ENCODE measurements at places on chromosomes 12 and 14.

- DNase-seq: no peak
Measured at GRCh38 chr12:115023279-115024265, 339.6 kb upstream of the TBX3 start.

GRCh38 chr14:101705733-101706508, 55.6 kb upstream of the PPP2R5C start:
- no peak for DNase-seq

GRCh38 chr12:132698341-132698740, 11.0 kb downstream of the PXMP2 start:
- no peak for DNase-seq

DNA sequence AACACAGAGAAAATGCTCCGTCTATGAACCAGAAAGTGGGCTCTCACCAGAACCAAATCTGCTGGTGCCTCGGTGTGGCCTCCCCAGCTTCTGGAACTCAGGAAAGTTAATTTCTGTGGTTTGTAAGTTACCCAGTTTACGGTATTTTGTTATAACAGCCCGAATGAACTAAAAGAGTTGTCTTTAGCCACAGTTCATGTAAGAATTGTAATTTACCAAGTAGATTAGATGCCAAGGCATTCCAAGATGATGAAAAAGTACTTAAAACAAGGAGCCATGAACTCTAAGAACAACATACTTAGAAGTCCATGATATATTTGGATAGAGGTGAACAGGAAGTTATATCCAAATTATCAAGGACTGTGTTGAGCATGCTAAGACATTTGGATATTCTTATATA, 259.9 kb upstream of the GARIN6 start:
- no peak for DNase-seq

GRCh38 chr12:128418944-128419343, 152.0 kb downstream of the TMEM132C start:
- no peak for DNase-seq

DNA sequence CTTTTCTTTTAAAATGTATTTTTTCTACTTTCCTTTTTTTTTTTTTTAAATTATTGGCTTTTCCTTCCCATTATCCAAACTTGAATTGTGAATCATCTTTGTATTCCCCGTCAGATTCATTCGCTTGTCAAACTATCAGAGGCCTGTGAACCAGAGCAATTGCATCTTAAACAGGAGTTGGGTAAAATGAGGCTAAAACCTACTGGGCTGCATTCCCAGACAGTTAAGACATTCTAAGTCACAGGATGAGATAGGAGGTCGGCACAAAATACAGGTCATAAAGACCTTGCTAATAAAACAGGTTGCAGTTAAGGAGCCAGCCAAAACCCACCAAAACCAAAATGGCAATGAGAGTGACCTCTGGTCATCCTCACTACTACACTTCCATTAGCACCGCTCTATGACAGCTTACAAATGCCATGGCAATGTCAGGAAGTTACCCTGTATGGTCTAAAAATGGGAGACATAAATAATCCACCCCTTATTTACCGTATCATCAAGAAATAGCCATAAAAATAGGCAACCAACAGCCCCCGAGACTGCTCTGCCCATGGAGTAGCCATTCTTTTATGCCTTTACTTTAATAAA, 19.9 kb downstream of the FUT8 start:
- DNase-seq: no peak

GRCh38 chr12:31002361-31002725, 71.3 kb upstream of the DDX11 start:
- DNase-seq: no peak

GRCh38 chr14:63438065-63438757, 105.0 kb downstream of the PPP2R5E start:
- DNase-seq: peak; percentile 94

GRCh38 chr12:3601461-3602150, 110.6 kb downstream of the PRMT8 start:
- DNase-seq: no peak

DNA sequence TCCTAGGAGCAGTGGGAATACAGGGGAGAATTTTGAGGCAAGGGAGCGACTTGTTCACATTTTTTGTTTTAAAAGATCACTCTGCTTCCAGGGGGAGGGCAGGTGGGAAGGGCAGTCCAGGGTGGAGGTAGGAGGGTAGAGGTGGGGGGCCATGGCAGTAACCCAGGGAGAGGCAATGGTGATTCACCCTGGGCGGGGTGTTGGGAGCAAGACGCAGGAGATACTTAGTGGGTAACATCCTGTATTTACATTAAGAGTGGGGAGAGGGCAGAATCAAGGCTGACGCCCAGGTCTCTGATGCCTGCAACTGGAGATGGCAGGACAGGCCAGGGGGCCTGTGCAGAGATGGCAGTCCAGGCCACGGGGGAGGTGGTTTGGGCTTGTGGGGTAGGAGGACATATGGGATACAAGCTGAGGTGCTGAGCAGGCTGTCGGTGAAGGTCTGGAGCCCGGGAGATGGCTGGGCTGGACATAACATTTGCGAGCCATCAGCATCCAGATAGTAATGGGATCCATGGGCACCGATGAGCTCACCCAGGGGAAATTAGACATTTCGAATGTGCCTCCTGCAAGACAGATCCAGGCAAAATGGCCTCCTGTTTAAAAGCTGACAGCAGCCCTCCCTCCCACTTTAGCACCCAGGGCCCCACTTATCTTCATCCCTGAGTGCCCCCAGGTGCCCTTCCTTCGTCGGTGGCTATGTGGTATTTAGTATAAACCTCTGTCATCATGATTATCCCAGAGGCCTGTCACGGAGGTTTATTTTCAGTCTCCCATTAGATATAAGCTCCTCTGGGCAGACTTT, 9.3 kb downstream of the EML1 start:
- no peak for DNase-seq

DNA sequence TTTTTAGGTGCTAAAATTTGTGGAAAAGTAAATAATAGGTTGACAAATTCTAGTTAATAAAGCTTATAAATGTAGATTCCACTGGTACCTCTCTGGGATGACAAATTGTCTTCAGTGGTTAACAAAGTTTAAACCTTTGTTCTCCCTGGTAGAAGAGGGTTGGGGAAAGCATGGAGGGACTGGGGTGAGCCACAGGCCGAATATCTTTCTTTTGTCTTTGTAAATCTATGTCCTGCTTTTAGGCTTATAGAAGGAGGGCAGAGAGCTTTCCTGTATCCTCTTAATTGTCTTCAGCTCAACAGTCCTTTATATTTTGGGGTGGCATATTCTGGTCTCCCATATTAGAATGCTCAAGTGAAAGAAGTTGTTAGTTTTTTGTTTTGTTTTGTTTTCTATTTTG, 142.2 kb upstream of the CNOT2 start:
- DNase-seq: no peak

DNA sequence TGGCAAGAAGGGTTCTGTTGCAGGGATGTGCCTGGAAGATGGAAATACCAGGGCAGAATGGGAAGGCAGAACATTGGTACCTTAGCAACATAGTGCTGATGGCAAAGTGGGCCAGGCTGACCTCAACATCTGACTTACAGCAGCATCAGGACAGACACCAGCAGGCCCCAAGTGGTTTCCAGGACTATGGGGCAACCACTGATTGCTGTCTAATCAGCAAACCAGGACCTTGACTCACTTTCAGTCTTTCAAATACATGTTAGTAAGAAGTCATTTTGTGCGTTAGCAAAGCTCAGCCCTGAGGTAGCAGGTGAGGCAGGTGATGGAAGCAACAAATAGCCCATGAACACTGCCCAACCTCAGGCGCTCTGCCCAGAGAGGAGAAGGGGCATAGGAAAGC, 4.7 kb upstream of the SPTSSA start:
- no peak for DNase-seq

DNA sequence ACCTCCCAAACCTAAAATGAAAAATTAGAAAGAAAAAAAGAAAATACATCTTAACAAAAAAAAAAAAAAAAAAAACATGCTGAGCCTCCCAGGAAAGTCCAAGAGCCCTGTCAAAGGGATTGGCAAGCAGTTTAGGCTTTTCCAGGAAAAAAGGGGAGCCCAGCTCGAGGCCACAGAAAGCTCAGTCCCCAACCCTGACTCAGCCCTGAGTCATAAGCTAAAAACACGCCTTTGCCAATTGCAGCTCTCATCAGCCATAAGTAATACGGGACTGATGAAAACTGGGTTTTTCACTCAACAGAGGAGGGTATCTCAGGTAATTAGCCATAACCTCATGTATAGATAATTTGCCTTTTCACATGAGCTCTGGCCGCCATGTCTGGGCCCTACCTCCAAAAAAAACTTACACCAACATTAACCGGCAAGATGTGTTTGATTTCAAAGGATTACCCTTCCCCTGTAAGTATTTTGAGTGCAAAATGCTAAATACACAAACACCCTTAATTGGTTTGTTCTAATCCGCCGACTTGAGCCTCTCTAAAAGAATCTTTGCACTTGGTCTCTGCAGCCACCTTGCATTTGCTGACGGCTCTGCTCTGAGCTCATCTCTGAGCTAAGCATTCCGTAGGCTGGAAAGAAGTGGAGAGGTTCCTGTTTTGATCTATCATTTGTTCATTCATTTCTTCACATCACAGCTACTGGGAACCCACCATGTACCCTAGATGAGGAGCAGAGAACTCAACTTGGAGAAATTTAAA, 319.2 kb downstream of the BCL11B start:
- no peak for DNase-seq

- peak; percentile 33 for DNase-seq
Measured at GRCh38 chr14:49461529-49462401, 124.4 kb downstream of the RPS29 start.

DNA sequence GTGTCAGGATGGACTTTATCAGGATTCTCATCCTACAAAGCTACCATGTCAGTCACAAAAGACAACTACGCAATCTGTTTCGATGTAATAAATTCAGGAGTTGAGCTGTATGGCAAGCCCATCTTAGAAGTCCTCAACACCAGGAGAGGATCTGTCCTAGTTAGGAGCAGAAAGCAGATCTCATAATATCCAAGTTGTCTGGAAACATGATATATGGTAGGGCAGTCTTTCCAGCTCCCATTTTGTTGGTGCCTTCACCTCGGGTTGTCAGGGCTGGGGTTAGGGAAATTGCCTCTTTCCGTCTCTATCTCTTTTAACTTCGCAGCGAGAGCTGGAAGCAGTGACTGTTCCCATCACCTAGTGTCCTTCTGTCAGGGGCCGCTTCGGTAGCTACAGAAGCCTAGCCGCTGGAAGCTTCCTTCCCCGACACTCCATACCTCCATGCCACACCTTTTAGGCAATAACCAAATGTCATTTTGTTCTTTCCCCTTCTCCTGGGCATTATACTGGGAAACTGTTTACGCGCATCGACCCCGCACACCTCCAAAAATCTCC, 1.4 kb downstream of the NIN start:
- no peak for DNase-seq

GRCh38 chr12:128052331-128052730, 214.6 kb upstream of the TMEM132C start:
- no peak for DNase-seq

DNA sequence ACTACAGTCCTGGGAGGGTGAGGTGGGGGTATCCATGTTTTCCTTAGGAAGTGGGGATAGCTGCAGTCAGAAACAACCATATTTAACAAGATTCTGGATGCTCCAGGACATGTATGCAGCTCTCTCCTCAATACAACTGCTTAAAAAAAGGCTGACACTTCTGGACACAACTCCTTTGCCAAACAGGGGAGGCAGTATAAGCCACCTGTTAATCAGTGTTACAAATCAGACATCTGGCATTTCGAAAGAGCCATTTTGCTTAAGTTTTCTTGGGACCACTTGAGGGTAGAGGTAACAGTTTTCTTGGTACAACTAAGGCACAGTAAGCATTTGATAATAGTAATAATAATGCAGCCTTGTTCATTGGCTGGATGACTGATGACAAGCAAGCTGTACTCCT, 47.1 kb downstream of the RPGRIP1 start:
- no peak for DNase-seq

DNA sequence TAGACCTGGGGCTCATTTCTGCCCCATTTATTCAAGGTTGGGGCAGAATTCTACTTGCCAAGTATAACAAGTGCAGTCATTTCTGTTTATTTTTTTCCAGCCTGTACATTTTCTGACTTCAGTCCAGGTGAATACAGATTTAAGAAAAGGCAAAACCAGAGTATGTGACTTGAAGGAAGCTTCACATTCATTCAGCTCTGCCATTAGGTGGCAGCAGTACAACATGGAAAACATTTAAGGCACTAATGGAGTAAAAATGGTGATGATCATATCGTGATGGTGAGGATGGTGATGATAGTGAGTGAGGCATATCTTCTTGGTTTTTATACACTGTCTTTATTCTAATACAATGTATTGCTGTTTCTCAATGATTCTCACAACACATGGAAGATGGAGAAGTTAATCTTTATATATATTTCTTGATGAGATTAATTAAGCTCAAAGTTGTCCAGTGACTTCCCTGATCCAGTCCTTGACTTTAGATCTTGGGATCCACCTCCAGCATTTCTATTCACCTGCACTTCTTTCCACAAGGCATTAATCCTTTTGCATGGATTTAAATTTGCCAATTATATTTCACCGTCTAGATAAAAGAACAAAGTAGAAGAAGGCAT, 176.7 kb upstream of the SEL1L start:
- peak; percentile 31 for DNase-seq

GRCh38 chr14:68766299-68767247, 26.3 kb downstream of the ZFP36L1 start:
- DNase-seq: no peak

GRCh38 chr12:47885012-47885501, 19.7 kb downstream of the VDR start:
- DNase-seq: no peak

DNA sequence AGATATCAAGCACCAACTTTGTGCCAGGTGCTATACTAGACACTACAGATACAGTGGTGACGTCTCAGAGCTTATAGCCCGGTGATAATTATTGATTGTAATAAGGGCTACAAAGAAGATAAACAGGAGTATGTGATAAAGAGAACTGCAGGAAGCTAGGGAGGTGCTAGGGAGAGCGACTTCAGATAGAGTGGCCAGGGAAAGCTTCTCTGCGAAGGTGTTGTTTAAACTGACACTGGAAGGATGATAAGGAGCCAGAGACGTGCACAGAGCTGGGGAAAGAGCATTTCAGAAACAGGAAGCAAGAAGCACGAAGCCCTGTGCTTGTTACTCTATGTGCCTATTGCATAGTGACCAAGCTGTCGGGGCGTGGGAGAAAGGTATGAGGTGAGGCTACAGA, 48.1 kb upstream of the OTX2 start:
- no peak for DNase-seq

DNA sequence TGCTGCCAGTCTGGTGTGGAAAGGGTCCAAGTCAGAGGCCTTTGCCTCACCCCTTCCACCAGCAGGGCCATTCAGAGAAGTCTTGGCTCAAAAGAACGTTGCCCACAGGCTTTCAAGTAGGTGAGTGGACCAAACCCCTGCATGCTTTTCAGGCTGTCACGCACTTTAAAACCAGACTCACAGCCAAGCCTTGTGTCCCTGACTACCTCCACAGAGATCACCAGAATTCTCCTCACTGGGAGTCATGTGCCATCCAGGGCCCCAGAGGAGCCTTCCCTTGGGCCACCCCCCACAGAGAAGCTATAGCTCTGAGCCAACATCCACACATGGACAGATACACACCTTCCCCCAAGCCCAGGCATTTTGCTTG, 283.1 kb downstream of the DPF3 start:
- DNase-seq: no peak

GRCh38 chr12:105588106-105588505, 257.6 kb downstream of the C12orf75 start:
- DNase-seq: no peak
